A549 treated with AZD2906 at 1 μM for 4 hours (cell line): ENCODE measurements at places on chromosomes 12 and 14. TPM values are rescaled to one million over a fixed set of nuclear protein-coding genes. Genes with fewer than 3 reads are reported as not detected.

FCF1 gene
- 40.8 to 64.4 TPM (median 42.8 TPM) in 5 replicates for total RNA-seq

SYT10 gene
- not detected in 5 replicates for total RNA-seq

CNIH1 gene
- total RNA-seq, result 241 to 328 TPM (median 247 TPM) in 5 replicates

GYS2 gene
- total RNA-seq, result 0.09 TPM in 1 of 5 replicates, not detected in the others

KCNA1 gene
- total RNA-seq, result not detected in 5 replicates

CIROP gene
- total RNA-seq, result not detected in 5 replicates

MANSC1 gene
- 3.2 to 3.9 TPM (median 3.6 TPM) in 5 replicates for total RNA-seq

CCDC92 gene
- 20.7 to 30.7 TPM (median 26.2 TPM) in 5 replicates for total RNA-seq

RD3L gene
- not detected in 5 replicates for total RNA-seq

PTGDR gene
- total RNA-seq, result not detected in 5 replicates

KRT79 gene
- 0.05 to 0.10 TPM (median 0.07 TPM) in 4 of 5 replicates, not detected in the other for total RNA-seq

NEDD8 gene
- 433 to 471 TPM (median 446 TPM) in 5 replicates for total RNA-seq

PMCH gene
- not detected in 5 replicates for total RNA-seq

NANOG gene
- total RNA-seq, result 0.03 to 0.19 TPM (median 0.07 TPM) in 3 of 5 replicates, not detected in the others

CATSPERB gene
- 0.02 TPM in 1 of 5 replicates, not detected in the others for total RNA-seq
